ENCODE measurements at places on chromosomes 1 and 21. TPM values are rescaled to one million over a fixed set of nuclear protein-coding genes. Genes with fewer than 3 reads are reported as not detected.

- peak overlapping the region; percentile 47 for H3K4me3 ChIP-seq
- H3K27ac ChIP-seq: no peak overlapping the region
- no peaks in the 10 kb centered on the region for H3K36me3 ChIP-seq
These were observed 62.0 kb downstream of the TOR1AIP2 start for GRCh38 chr1:179815641-179816040.

GRCh38 chr1:205554026-205554811 lies 49.8 kb downstream of the CDK18 start:
- H3K4me3 ChIP-seq: no peak overlapping the region
- H3K4me1 ChIP-seq: no peaks in the 10 kb centered on the region
- no peak overlapping the region for H3K27ac ChIP-seq
- peaks cover 21% of the 10 kb centered on the region for H3K27me3 ChIP-seq

DNA sequence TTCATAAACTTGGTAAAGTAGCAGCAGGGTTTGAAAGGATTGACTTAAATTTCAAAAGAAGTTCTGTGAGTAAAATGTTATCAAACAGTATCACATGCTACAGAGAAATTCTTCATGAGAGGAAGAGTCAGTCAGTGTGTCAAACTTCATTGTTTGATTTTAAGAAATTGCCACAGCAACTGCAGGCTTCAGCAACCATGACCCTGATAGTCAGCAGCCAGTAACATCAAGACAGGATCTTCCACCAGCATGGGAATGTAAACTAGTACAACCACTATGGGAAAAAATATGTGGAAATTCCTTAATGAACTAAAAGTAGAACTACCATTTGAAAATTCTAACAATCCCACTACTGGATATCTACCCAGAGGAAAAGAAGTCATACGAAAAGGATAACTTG lies 11.5 kb downstream of the MAEL start:
- peaks cover 2% of the 10 kb centered on the region for H3K27me3 ChIP-seq
- H3K36me3 ChIP-seq: no peaks in the 10 kb centered on the region
- no peak overlapping the region for H3K27ac ChIP-seq
- H3K4me1 ChIP-seq: no peaks in the 10 kb centered on the region
- no peak overlapping the region for H3K4me3 ChIP-seq

The LTN1 gene
- total RNA-seq: 35.0 TPM

DNA sequence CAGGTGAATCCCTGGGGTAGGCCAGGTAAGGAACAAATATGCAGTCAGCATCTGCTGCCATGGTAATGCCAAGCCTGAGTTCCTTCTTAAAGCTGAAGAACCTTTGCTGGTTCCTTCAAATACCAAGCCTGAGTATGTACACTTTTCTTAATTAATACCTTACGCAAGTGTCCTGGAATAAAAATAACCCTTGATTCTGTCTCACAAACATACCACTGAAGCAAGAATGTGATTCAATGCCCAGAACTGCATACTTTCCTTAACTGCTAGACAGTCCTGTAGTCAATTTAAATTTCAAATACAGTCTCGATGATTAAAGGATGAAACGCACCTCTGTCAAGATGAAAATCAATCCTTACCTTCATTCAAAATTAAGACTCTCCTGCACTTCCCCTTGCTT lies 634.0 kb upstream of the CHRM3 start:
- no peaks in the 10 kb centered on the region for H3K27me3 ChIP-seq
- DNase-seq: no peak
- H3K4me3 ChIP-seq: no peak overlapping the region
- H3K4me1 ChIP-seq: no peaks in the 10 kb centered on the region
- no peak overlapping the region for H3K27ac ChIP-seq
- no peaks in the 10 kb centered on the region for H3K36me3 ChIP-seq

The TMEM79 gene
- 3.3 TPM for total RNA-seq

GRCh38 chr1:16727190-16728111 lies 12.9 kb upstream of the RNU1-4 start:
- H3K36me3 ChIP-seq: no peaks in the 10 kb centered on the region
- H3K27me3 ChIP-seq: peaks cover 20% of the 10 kb centered on the region
- H3K27ac ChIP-seq: no peak overlapping the region
- H3K4me3 ChIP-seq: no peak overlapping the region

GRCh38 chr1:235151033-235151432 lies 10.0 kb downstream of the RBM34 start:
- H3K27ac ChIP-seq: no peak overlapping the region
- H3K4me1 ChIP-seq: no peaks in the 10 kb centered on the region
- no peaks in the 10 kb centered on the region for H3K27me3 ChIP-seq
- no peak for DNase-seq
- peaks cover 78% of the 10 kb centered on the region for H3K36me3 ChIP-seq

Measured in natural killer cell (primary cell).